ENCODE measurements at places on chromosomes 1 and 21.

GRCh38 chr1:117669572-117669971 is 63.7 kb downstream of the TENT5C start:
- no peak for DNase-seq

GRCh38 chr1:28885472-28885877 is 28.9 kb upstream of the EPB41 start:
- no peak for DNase-seq

DNA sequence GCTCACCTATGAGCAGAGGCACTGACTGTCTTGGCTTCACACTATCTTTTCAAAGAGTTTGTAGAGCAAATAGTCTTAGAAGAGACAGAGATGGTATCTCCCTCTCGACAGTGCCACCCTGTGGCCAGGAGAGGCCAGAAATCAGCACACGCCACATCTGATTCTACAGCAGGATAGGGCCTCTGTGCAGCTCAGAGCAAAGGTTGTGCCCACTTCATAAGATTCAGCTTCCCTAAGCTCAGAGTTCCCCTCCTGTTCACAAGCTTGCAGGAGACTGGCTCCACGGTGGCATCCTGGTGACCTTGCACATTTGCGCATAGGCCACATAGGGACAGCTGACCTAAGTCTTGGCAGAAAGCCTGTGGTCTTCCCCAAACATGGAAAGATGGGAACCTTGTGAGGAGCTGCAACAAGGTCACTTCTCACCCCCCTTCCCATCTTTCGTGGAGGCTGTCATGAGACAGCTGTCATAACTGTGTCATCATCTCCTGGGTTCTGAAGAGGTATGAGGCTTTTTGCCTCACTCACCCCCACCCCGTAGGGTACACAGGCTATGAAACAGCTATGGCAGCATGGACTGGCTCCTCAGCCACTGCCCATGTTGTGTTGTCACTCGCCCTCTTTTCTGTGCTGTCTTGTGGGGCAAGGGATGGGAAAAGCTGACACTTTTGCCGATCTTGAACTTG is 3.0 kb downstream of the ITLN2 start:
- DNase-seq: peak; percentile 61

DNA sequence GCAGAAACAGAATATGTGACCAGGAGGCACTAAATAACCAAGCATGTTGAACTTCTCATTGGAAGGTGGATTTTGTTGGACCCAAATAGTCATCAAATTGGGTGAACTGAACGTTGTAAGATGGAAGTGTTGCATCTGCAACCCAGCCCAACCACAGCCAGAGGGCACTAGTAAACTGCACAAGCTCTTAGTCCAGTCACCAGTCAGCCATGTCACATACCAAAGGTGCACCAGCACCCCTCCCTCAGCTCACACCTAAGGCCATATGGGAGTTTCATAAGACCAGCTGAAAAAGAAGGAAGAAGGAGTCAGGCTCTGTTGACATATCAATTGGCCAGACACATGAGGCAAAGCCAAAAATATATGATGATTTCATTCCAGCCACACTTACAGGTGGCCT is 481.7 kb upstream of the NR5A2 start:
- no peak for DNase-seq

GRCh38 chr21:38654580-38654979 is 151.1 kb upstream of the ETS2 start:
- DNase-seq: no peak

- DNase-seq: no peak
These were observed 12.3 kb downstream of the PBX1 start for GRCh38 chr1:164571333-164571732.

- no peak for DNase-seq
These were observed 79.5 kb downstream of the TNFSF18 start for GRCh38 chr1:172971241-172971640.

DNA sequence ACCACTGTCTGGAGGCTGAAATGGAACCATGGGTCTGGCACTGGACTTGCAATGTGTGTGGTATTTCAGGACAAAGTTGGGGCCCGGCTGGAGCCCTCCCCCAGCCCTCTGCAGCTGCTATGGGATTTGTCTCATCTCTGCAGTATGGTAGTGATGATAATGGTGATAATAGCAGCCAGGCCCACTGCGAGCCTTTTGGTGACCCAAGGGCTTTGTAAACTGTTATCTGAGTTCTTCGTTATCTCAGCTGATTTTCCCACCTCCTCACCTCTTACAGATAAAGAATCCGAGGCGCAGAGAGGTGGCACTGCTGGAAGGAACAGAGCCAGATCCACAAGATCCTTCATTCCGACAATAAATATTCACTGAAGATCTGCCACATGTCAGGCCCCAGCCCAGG is 11.7 kb upstream of the WNT4 start:
- no peak for DNase-seq

- DNase-seq: no peak
These were observed 9.2 kb downstream of the MRPS21 start for GRCh38 chr1:150302902-150303301.

DNA sequence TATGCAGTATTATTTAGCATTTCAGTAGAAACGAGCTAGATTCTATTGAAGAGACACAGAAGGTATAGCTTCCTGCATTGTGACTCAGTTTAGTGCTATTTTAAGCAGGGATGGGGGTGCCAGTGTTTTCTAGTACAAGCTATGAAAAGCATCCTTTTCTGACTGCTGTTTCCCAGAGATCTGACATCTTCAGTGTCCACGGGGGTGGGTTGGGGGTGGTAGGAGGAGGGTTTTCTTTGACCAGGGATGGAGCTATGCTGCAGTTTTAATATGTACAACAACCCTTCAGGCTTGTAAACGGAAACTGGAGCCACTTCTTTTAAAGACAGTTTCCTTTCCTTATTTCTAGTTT is 2.7 kb upstream of the NEGR1 start:
- DNase-seq: no peak

DNA sequence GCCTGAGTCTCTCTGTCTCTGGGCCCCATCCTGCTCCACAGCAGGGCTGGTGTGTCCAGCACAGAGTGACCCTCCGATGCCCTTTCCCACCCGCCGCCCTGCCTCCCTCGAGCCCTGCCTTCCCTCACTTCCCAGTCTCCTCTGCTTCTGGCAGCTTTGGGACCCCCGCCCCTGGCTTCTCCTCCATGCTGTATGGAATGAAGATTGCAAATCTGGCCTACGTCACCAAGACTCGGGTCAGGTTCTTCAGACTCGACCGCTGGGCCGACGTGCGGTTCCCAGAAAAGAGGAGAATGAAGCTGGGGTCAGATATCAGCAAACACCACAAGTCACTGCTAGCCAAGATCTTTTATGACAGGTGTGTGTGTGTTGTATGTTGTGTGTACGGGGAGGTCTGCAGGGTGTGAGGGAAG is 14.3 kb downstream of the MOV10 start:
- no peak for DNase-seq

DNA sequence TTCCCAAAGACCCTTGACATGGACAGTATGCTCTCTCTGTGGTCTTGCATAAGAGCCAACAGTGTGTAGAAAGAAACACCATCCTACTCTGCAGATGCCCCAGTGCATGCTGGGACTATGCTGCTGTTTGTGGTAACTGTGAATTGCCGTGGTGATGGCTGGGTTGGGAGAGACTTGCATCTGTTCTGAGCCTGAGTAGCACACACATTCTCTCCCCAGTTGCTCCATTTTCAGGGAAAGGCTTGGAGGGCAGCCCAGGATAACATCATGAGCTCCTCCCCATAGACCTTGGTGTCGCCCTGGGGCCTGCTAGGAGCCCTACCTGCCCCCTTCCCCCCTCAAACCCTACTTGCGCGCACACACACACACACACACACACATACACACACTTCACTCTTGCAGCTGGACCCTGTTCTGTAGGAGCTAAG is 120.9 kb upstream of the IPO9 start:
- DNase-seq: no peak

DNA sequence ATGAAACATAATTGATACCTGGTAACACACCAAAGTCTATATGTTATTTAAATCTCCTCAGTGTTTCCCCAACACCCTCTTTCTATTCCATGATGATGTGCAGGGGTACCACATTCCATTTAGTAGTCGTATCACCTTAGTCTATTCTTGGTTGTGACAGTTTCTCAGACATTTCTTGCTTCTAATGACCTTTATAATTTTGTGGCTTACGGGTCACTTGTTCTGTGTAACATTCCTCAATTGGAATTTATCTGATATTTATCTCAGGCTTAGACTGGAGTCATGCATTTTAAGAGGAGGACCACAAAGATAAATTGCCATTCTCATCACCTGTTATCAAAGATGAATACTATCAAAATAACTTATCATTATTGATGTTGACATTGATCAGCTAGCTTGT is 679.6 kb downstream of the USP25 start:
- no peak for DNase-seq

DNA sequence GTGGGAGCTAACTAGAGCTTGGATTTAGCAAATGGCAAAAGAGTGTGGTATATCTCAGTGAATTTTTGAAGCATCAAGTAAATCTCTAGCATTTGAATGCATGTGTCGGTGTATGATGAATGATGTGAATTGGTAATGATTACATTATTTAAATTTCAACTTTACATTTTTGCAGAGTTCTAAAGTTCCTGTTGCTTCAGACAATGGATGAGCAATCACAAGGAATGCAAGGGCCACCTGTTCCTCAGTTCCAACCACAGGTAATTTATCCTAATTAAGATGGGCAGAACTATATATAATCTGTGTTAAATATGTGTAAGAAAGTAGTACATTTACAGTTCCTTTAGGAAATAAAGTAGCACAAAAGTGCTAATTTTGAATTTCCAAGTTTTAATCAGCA is 75.6 kb downstream of the NEK7 start:
- DNase-seq: no peak

DNA sequence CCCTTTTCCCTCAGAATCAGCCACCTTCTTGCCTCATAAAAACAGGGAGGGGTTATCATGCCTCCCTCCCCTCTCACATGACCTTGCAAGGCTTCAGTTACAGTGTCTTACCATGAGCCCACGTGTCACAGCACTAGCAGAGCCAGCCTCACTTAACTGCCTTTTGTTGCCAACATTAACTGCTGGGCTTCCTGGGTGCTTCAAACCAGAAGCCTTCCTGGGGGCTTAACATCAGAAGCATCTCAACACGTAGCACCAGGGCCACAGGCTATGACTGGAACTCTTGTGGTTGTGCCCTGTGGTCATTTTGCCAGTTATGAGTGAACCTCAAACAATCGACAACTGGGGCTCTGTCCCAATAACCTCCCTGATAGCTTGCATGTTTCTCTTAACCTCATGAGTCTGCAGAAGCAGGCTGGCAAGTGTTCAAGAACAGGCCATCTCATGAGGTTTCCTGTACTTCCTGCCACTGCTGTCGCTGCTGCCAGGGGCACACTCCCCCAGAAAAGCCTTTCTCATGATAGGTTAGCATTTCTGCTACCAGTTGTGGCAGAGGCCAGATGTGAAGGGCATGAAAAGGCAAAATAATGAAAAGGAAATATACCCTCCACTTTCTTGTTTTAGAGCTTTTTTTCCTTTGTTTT is 132.2 kb downstream of the GLUL start:
- DNase-seq: peak; percentile 14

GRCh38 chr21:28144653-28145052 is 848.0 kb downstream of the LTN1 start:
- DNase-seq: no peak

DNA sequence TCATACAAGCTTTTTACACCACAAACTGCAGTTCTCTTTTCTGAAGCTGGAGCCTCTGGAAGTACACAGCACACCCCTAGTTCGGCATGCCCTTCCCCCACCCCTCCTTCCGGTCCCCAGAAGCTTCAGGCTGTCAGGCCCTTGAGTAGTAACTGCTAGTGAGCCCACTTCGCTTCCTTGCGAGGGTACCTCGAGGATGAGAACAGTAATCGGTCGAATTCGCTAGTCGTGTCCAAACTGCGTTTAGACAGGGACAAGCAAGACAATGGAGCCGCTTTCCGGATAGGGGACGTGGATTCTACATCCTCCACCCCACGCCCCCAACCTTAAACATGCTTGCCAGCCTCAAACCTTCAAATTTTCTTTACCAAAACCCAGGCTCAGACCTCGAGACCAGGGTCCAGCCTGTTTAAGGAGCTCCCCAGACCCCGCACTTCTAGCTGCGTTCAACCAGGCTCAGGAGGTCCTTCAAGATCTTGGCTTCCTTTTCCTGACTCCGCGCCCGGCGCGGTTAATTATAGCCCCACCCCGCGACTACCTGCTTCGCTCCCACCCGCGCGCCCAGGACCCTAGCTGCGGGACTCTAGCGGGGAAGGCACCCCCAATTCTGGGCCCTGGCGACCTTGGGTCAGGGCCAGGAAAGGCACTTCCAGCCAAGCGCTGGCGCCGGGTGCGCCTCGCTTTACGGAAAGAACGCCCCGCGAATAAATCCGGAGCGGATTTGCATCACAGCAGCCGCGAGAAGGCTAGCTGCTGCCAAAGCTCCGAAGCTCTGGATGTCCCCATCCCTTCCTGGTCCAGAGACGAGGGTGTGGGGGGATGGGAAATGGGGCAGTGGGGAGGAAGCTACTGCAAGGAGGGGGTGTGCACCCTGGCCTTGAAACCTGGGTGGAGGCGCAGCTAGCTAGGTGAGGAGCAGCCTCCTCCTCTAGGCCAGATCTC is 8.1 kb upstream of the TSPAN1 start:
- peak; percentile 17 for DNase-seq

GRCh38 chr1:178477841-178478240 is 18.9 kb downstream of the CLEC20A start:
- DNase-seq: no peak

GRCh38 chr1:168157638-168158037 is 20.9 kb upstream of the GPR161 start:
- no peak for DNase-seq

GRCh38 chr1:115839679-115840237 is 1.2 kb downstream of the NHLH2 start:
- no peak for DNase-seq

DNA sequence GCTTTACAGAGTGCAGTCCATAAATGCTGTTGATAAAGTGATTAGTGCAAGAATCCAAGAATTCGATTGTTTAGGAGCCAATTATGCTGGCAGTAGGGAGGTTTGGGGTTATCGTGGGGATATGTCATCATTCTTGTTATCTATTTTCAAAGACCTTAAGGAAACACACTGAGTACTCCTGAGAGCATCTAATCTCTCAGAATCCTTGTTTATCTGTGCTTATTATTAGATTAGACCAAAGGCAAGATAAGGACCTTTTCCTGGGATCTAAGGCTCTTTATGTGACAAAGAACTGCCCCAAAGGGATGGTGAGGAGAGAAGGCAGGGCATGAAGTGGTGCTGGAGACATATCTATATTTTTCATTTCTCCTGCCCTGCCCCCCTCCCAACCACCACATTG is 139.1 kb downstream of the TSEN15 start:
- no peak for DNase-seq

DNA sequence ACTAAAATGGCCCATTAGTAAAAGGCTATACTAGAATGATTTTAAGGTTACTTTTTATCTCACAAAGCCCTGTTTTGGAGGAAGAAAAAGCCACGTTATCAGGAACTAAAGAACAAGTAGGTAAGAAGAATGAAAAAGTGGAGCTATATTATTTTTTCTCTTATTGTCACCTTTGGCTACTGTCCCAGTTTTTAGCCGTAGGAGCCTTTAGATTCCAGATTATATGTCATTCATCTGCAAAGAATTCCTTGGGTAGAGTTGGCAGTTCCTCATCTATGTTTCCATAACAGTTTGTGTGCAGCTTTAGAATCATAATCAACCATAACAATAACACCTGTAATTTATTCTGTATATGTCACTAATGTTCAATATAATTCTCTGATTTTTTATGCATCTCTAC is 83.8 kb downstream of the TPR start:
- no peak for DNase-seq
